ENCODE measurements at places on chromosomes 12 and 14.

- DNase-seq, result no peak
Observed at GRCh38 chr14:103522649-103523574, at the start of gene CKB. Gene CKB, minus strand, starts transcription at chr14:103522830. Its CDS starts 337 bp downstream, at chr14:103522493.

DNA sequence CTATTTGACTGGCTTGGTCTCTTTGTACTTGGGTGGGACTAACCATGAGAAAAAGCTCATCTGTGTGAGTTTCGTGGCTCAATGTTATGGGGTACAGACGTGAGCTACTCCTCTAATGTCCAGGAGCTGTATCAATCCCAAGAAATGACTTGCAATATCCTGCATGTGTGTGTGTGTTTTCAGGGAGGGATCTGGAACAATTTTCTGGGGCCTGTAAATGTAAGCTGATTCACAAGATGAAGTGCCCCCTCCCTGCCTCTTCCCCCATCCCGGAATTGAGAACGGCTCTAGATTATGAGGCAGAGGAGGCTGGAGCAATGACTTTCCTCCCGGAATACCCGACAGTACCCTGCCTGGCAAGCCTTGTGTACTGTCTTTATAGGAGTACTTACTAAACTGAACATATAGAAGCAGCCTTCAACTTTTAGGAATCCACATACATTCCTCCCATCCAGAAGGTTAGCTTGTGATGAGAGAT lies 53.9 kb downstream of the TMX1 start:
- no peak for DNase-seq

- no peak for DNase-seq
Observed at GRCh38 chr14:47596860-47597259, 78.5 kb downstream of the MDGA2 start.

GRCh38 chr14:69682621-69683263 lies 71.3 kb downstream of the SUSD6 start:
- no peak for DNase-seq

- no peak for DNase-seq
Observed at GRCh38 chr14:51018521-51018920, 74.2 kb upstream of the PYGL start.

DNA sequence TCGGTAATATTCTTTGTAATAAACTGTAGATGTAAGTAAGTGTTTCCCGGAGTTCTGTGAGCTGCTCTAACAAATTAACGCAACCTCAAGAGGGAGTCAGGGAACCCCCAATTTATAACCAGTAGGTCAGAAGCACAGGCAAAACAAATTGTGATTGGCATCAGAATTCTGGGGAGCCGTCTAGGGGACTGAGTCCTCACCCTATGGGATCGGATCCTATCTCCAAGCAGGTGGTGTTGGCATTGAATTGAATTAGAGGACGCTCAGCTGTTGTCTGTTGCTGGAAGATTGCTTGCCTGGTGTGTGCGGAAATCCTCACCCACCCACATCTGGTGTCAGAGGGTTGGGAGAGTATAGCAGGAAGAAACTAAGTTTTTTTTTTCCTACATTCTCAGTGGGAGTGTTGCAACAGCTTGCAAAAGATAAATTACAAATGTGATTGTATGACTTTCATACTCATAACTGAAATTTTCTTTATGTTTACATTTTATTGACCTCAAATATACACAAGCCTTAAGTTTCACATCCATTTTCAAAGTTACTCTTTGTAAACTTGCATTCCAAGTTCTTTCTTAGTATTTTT lies 5.5 kb downstream of the TMEM52B start:
- DNase-seq, result no peak

DNA sequence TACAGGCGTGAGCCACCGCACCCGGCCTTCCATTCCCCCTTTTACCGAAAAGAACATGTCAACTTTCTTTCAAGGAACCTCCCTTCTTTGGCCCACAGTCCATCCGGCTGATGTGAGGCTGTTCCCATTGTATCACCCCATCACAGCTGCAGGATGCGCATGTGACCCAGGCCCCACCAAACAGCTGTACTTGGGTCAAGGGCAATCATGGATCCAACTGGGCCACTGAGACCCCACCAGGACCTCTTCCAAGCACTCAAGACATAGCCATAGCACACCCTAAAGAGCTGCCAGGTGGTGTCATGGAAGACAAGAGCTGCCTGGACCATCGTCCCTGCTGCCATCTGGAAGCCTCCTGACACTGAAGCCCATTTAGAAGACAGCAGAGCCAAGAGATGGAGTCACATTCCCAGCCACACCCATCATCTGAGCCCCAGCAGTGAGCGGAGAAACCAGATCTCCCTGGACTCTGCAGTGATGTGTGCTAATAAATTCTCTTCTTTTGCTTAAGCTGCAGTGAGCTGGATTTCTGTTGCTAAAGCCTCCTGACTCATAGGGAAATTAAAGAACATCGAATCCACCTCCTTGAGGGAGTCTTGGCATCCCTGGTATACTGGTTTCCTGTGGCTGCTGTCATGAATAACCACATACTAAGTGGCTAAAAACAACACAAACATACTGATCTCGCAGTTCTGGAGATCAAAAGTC lies 105.6 kb downstream of the KSR2 start:
- peak; percentile 82 for DNase-seq

GRCh38 chr12:16542586-16542985 lies 63.4 kb downstream of the LMO3 start:
- DNase-seq, result no peak

- peak; percentile 94 for DNase-seq
Observed at GRCh38 chr12:116358893-116359761, 81.6 kb upstream of the MED13L start.

- DNase-seq, result no peak
Observed at GRCh38 chr14:42950363-42950762, 1343.7 kb downstream of the LRFN5 start.

GRCh38 chr12:122029620-122030423 lies 8.1 kb downstream of the BCL7A start:
- no peak for DNase-seq

DNA sequence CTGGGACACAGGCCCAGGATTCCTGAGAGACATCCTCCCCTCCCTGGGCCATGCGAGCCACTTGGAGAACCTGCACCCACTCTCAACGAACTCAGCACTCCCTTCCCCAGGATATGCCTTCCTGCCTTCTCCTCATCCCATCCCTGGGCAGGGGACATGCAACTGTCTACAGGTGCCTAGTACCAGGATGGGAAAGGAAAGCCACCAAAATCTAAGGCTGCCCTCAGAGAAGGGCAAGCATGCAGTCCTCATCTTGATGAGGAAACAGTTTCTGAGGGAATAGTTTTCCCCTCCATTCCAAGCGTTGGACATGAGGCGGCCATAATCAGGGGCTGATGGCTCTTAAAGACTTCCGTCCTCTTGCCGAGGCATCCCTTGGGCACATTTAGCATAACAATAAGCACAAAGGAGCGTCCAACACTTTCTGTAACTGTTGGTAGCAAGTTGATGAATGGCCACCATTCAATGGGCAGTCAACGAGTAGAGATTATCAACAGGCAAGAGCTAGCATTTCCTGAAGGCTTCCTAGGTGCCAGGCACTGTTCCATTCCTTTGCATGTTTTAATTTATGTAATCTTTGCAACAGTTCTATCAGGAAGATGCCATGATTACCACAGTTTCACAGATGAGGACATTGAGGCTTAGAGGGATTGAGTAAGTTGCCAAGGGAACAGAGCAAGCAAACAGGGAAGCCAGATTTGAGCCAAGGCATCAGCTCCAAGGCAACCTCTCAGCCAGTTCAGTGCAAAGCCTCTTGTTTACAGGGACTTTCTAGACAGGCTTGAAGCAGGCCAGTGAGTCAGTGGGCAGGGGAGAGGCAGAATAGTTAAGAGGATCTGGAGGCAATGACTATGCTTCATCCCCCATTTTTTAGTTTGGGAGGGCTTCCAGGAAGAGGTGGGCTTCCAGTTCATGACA lies 105.1 kb downstream of the SINHCAF start:
- peak; percentile 14 for DNase-seq

DNA sequence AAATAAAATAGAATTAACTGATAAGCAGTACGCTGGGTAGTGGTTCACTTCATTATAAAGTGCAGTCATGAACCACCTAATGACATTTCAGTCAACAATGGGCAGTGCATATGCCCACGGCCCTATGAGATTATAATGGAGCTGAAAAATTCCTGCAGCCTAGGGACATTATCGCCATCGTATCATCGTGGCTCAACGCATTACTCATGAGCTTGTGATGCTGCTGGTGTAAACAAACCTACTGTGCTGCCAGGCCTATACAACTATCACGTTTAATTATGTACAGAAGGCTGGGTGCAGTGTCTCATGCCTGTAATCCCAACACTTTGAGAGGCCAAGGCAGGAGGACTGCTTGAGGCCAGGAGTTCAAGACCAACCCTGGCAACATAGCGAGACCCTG lies 62.3 kb upstream of the TMEM263 start:
- no peak for DNase-seq

- no peak for DNase-seq
Observed at GRCh38 chr14:92637228-92637627, 111.2 kb downstream of the LGMN start.

DNA sequence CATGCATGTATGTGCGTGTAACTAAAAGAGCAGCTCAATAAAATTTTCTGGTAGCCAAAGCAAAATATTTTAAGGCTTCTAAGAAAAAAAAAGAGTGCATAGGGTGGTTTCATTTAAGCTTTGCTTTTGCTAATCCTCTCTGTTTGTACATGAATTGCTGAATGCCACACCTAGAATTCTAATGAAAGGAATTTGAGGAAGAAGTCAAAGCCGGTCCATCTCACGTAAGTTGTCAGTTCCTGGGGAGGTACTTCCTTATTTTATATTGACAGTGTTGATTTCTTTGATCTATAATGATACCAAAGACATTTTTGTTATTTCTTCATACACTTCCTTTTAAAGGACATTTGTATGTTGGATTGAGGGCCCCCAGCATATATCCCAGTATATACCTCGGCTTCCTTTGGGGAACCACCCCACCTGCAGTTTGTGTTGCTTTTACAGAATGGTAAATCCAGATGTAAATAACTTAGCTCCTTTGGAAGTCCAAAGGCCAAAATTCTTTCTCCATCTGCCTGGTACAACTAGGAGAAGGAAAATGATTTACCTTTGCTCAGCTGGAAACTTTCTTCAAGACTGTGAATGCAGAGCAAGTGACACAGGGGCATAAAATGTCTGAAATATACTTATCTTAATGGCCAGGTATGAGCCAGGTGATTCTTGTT lies 420.9 kb upstream of the ATP2B1 start:
- DNase-seq, result no peak

DNA sequence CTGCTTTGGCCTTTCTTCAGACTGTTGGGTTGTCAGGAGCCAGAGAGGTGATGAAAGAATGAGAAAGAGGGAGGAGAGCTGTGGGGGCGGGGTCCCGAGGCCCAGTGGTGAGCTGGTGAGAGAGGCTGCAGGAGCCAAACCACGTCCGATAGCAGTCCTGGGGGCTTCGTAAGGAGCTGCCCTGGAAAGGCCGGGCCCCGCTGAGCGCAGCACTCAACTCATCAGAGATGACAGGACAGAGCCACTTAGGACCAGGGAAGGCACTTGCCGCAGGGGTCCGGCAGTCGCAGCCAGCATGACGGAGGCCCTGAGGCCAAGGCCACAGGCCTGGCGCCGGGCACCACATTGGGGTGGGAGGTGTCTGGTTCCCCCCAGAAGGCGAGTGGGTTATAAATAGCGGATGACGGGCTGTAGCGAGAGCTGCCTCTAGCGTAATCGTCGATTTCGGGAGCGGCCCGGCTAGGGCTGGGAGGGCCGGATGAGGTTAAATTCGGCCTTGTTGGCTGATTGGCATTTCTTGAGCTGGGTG lies 179.0 kb downstream of the TSPAN9 start:
- no peak for DNase-seq

DNA sequence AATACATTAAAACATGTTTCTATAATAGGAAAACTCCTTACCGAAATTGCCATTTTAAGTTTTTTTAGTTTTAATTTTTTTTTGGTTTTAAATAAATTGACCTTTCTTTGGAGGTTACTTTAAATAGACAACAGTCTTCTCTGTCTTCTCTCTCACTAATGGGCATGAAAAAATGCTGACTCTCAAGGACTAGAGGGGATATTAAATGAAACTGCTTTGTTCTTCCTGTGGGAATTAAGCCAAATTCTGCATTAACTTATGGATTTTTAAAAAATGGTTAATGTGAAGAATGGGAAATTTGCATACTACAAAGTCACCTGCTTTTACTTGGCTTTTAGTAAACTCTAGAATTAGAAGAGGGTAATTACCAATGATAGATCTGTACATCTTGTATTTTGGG lies 378.9 kb downstream of the TMTC2 start:
- DNase-seq, result no peak

DNA sequence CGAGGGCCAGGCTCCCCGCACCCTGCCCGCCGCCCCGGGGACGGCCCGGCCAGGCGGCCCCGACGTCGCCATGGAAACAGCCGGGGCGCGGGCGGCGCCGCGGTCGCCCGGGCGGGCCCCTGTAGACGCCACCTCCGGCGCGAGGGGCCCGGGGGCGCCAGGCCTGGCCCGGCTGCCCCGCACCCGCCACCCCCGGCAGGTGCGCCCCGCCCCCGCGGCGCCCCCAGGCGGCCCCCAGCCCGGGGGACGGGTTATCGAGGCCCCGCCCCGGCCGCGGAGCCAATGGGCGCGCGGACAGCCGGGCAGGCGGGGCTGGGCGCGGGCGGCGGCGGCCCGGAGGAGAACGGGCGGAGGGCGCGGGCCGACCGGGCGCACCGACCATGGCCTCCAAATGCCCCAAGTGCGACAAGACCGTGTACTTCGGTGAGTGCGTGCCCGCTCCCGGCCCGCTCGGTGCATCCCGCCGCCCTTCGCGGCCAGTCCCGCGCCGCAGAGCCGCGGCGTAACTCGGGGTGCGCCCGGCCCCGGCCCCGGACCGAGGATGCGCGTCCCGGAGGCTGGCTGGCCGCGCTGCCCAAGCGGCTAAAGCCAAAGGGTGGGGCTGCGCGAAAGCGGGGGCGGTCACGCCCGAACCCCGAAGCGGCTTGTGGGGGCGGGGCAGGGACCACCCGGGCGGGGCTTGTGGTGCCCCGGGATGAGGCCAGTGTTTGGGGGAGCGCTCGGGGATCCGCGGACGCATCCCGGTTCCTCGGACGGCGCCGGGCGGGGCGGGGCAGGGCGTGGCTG lies at the start of gene CRIP2:
Gene CRIP2 (plus strand): TSS at position 339 of the 786 bp plus-strand sequence. CDS start 42 bp downstream, at position 381.
- no peak for DNase-seq

- DNase-seq, result no peak
Observed at GRCh38 chr12:9692909-9693308, 23.4 kb downstream of the CLEC2D start.

DNA sequence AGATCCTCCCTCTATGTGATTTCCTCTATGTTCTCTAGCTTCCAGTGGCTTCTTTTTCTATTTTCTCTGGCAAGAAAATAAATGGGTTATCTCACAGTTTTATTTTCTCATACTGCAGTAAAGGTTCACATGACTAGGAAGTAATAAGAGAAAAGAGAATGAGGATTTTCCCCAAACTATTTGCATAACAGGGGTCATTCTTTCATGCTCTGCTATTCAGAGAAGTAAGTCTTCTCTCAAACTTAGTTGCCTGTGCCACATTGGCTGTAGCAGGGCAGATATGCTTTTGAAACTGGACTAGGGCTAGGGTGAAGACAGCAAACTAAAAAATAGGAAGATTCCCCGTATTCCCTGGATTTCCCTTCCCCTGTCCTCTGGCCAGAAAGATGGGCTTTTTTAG lies 57.4 kb downstream of the ACSM4 start:
- DNase-seq, result no peak

GRCh38 chr14:103576371-103577024 lies 13.7 kb downstream of the COA8 start:
- DNase-seq, result peak; percentile 90
